ENCODE measurements at places on chromosomes 3 and 15. TPM values are rescaled to one million over a fixed set of nuclear protein-coding genes. Genes with fewer than 3 reads are reported as not detected.

DNA sequence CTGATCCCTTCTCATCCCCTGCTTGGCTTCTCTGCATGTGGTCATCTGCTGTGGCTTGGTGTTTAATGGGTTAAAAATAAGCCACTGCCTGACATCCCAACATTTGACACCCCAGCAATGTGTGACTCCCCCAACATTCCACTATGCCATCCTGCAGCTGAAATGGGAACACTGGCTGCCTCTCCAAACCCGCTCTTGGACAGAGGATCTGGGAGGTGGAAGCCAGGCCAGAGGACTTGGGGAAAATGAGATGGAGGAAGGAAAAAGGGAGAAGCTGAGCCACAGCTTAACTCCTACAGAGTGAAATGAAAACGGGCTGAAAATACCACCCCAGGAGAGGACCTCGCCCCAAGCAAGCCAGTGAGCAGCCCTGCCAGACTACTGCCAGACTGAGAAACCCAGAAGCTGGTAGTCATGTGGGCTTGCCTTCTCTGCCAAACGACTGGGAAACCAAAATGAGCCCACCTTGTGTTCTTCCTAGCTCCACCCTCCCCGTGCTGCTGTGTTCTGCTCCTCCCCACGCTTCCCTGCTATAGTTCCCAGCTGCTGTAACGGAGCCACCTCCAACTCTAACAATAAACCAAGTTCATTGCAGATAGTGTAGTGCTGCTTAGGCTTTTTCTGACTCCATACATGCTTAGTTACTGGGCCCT, 13.7 kb downstream of the MAP1A start:
- DNase-seq = no peak

- DNase-seq = no peak
Observed at GRCh38 chr3:30222441-30222840, 384.0 kb upstream of the TGFBR2 start.

- DNase-seq = no peak
Observed at GRCh38 chr3:123899300-123899865, 15.3 kb upstream of the MYLK start.

The AAGAB gene
- total RNA-seq = 45.7 TPM

The ACKR2 gene
- total RNA-seq = not detected
